NCI-H460 (cell line): ENCODE measurements at places on chromosomes 2 and 18.

DNA sequence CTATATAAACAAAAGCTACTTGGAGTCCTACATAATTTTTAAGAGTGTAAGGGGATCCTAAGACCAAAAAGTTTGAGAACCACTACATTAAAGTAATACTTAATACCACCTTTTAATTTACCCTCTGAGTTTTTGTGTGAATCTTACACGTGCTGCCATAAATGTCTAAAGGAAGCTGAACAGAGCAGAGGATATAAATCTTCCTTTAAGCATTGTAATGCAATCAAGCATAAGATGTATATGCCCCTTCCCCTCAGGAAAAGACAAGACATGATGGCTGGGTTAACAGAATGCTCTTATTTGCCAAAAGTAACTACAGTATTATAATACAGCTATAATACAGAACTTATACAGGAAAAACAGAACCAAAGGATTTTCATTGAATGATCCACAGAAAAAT, 2.9 kb downstream of the ESCO1 start:
- DNase-seq = no peak

- peak; percentile 54 for DNase-seq
Measured at GRCh38 chr2:179268277-179268925, 3.8 kb upstream of the SESTD1 start.

- no peak for DNase-seq
Measured at GRCh38 chr2:20382965-20383810, 32.5 kb upstream of the PUM2 start.

DNA sequence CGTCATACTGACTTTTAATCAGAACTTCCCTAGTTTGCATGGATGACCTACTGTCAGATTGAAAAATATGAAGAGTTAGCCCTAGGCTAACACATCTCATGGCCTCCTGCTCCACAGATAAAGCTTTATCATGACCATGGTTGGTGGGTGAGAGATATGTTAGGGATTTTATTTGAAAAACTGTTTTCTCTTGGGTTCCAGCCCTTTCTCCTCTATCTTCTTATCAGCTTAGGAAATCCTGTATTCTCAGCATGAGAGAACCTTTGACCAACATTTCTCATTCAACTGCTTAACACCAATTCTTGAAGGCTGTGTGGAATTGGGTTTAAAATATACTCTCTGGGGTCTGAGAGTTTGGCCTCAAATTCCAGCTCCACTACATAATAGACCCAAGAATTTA, 1407.0 kb upstream of the CELF4 start:
- no peak for DNase-seq

DNA sequence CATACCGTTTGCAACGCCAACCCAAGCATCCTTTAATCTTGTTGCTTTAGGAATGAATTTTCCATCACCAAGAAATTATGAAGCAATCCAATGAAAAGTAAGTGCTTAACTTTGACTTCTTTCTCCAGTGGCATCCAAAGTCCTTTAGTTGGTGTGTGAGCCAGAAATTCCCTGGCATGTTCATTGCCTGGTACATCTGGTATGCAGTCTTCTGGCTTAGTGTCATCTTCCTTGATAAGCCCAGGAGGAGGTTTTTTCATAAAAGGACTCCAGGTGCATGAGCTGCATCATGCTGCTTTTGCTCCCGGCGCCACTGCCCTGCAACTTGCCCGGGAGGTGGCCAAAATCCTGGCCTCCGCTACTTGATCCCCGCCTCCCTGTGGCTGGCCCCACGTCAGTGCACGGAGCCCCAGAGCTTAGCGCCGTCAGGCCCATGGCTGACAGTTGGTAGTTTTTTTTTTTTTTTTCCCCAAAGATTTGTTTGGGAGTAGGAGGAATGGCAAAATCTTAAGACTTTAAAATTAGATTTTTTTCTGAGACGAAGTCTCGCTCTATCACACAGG, 58.7 kb downstream of the PUM2 start:
- no peak for DNase-seq

DNA sequence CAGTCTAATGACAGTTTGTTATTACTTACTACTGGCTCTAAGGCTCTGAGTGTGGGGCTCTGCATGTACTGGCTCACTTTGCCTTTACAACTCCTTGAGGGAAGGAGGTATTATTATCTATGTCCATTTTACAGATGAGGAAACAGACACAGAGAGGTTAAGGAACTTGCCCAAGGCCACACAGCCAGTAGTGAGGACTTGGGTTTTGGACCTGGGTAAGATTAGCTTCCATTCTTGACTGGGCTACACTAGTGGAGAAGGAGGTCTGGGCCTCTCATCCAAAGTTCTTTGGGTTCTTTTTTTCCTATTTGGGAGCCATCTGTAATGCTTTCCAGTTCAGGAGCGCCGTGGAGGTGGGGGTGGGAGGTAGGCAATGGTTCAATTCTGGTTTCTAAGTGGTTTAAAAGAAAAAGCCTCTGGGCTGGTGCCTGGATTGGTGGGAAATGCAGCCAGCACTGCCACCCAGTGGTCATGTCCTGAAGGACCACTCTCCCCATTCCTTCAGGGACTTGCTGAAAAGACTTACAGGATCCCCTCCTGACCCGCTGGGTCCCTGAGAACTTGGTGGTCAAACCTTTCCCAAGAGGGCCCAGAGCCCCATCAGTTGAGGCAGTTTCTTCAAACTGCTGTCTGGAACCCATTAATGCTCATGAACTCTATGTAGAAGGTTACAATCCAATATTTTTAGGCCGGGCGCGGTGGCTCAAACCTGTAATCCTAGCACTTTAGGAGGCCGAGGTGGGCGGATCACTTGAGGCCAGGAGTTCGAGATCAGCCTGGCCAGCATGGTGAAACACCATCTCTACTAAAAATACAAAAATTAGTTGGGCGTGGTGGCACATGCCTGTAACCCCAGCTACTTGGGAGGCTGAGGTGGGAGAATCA, 38.6 kb upstream of the NOTO start:
- peak; percentile 67 for DNase-seq

GRCh38 chr2:201970786-201971108, 62.9 kb upstream of the FZD7 start:
- DNase-seq = no peak

DNA sequence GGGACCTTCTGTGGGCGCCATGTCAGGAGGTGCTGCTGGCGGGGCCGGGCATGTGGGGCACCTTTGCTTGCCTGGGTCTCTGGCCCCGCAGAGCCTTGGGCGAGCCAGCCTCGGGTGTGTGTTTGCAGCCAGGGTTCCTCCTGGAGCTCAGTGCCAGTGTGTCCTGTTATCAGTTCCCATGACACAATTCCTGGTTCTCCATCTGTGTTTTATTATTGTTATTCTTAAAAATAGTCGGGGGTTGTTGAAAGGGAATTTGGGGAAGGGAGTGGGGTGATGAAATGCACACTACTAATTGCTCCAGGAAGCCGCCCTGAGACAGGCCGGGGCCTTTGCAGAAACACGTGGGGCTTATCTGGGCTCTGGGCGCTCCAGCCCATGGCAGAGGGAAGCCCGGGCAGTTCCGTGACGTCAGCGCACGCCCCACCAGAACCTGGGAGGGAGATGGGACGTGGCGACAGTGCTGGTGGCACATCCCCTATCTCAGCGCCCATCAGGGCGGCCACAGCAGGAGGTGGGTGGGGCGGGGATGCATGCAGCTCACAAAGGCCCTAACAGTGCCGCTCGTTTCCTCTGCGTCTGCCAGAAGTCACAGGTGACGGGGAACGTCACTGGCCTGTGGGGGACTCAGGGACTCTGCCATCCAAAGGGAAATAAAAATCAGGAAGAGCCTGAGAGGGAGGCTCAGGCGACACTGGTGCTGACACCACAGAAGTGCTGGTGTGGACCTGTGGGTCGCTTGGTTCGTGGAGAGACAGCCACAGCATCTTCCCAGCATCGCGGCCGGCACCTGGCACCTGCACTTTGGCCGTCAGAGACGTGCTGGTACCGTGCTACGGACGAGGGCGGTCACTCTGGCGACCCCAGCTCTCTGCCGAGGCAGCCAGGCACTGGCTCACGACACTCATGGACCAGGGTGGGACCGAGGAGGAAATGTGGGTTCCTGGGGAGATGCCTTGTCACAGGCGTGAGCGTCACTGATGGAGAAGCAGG, 131.0 kb downstream of the NFATC1 start:
- DNase-seq = no peak

- no peak for DNase-seq
Measured at GRCh38 chr18:78953566-78953965, 26.1 kb upstream of the SALL3 start.
